ENCODE measurements at places on chromosomes 4 and X.

DNA sequence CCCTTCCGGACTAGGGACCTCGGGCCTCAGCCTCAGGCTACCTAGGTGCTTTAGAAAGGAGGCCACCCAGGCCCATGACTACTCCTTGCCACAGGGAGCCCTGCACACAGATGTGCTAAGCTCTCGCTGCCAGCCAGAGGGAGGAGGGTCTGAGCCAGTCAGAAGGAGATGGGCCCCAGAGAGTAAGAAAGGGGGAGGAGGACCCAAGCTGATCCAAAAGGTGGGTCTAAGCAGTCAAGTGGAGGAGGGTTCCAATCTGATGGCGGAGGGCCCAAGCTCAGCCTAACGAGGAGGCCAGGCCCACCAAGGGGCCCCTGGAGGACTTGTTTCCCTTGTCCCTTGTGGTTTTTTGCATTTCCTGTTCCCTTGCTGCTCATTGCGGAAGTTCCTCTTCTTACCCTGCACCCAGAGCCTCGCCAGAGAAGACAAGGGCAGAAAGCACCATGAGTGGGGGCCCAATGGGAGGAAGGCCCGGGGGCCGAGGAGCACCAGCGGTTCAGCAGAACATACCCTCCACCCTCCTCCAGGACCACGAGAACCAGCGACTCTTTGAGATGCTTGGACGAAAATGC, at the start of gene WAS:
WAS (plus strand) TSS at position 389 of the 572 bp plus-strand sequence; CDS start at position 444, 55 bp downstream.
- DNase-seq: peak; percentile 60

- no peak for DNase-seq
Observed at GRCh38 chr4:170931321-170931720, 841.6 kb upstream of the AADAT start.

DNA sequence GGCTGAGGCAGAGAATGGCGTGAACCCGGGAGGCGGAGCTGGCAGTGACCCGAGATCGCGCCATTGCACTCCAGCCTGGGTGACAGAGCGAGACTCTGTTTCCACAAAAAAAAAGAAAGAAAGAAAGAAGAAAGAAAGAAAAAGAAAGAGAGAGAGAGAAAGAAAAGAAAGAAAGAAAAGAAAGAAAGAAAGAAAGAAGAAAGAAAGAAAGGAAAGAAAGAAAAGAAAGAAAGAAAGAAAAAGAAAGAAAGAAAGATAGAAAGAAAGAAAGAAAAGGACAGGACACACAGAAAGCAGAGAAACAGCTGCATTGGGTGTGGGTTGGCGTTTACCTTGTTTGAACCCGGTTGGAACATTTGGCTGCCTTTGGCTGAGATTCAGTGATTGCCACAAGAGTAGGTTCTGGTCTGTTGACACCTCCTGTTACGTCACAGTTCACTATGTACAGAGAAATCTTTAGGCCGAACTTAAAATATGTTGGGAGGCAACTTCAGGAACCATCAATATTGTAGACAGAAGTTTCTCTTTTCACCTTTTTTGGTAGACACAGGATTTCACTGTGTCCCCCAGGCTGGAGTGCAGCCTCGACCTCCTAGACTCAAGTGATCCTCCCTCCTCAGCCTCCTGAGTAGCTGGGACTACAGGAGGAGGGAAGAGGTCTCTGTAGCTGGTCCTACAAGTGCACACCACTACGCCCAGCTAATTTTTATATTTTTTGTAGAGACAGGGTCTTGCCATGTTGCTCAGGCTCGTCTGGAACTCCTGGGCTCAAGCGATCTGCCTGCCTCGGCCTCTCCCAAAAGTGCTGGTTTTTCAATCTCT, 16.3 kb upstream of the PLCXD1 start:
- DNase-seq: no peak

DNA sequence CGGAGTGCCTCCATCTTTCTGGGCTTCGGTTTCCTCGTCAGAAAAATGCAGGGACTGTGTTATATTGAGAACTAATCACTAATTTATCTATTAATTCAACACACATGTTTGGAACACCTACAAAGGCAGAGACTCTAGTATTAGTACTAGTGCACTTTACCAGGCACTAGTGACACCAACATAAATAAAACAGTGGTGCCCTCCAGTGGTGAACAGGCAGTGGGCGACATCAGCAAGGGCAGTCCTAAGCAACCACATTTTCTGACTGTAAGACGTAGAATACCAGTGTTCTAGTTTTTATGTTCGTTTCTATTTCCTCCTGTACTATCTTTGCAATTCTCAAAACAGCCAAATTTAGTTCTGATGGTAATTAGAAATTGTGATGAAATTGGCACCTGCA, 69.1 kb upstream of the UCP1 start:
- DNase-seq: peak; percentile 17

DNA sequence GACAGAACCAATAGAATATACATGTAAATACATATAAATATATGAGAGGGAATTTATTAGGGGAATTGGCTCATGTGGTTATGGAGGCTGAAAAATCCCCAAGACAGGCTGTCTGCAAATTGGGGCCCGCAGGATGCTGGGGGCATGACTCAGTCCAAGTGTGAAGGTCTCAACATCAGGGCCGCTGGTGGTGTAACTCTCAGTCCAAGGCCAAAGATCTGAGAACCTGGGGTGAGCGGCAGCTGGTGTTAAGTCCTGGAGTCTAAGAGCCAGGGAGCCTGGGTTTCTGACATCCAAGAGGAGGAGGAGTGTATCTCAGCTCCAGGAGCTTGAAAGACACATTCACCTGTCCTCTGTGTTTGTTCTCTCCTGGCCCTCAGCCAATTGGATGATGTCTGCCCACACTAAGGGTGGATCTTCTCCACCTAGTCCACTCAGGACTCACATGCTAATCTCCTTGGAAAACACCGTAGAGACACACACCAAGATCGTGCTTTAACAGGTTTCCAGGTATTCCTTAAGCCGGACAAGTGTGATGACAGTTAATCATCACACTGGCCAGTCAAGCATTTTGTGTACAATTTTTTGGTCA, 28.9 kb downstream of the TIGD2 start:
- no peak for DNase-seq
